Activated naive CD8-positive, alpha-beta T cell treated with anti-CD3 and anti-CD28 coated beads for 36 hours (primary cell): ENCODE measurements at places on chromosomes 11 and 22. TPM values are rescaled to one million over a fixed set of nuclear protein-coding genes. Genes with fewer than 3 reads are reported as not detected.
A peak's percentile ranks its signal among the peaks of the same experiment; 100 is the strongest.

DNA sequence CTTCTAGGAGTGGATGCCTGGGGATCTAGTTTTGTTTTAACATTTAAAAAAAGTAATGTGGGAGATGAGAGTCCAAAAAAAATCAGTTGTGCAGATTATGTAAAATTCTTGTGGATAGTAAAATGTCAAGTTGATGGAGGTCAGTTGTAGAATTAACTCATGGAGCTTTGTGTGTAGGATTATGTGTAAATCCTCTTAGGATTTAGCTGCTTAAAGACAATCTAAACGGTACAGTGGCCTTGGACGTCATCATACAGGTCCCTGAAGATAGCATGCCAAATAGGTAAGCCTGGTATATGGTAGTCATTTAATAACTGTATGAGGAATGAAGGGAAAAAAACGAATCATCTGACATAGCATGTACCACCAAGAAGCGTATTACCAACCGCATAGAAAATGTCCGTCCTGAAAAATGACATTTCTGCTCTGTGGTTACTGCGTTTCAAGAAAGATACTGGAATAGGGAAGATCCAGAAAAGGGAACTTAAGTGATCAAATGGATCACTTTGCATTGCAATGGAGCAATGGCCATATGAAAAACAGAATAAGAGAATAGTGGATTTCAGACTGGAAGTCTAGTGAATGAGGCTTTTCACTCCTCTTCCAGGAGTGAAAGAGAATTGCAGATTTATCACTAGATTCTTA lies 61.3 kb downstream of the BCL2L13 start:
- H3K4me3 ChIP-seq, result no peak overlapping the region
- H3K27ac ChIP-seq, result no peak overlapping the region
- no peak for DNase-seq
- H3K4me1 ChIP-seq, result peaks cover 7% of the 10 kb centered on the region
- peaks cover 8% of the 10 kb centered on the region for H3K36me3 ChIP-seq

Gene PRG3
- not detected for total RNA-seq

Gene FUT4
- 6.2 TPM for total RNA-seq

Gene ZNF408
- 15.1 TPM for total RNA-seq

- H3K4me3 ChIP-seq, result peak overlapping the region; percentile 76
- no peak overlapping the region for H3K27ac ChIP-seq
- H3K27me3 ChIP-seq, result peaks cover 56% of the 10 kb centered on the region
- peak; percentile 35 for DNase-seq
- H3K4me1 ChIP-seq, result peaks cover 12% of the 10 kb centered on the region
Observed at GRCh38 chr11:128905345-128906184, 14.4 kb downstream of the KCNJ5 start.

GRCh38 chr11:45225961-45226871 lies 59.9 kb downstream of the SYT13 start:
- H3K4me3 ChIP-seq, result no peak overlapping the region
- no peaks in the 10 kb centered on the region for H3K27me3 ChIP-seq

Gene MIAT
- 5.9 TPM for total RNA-seq

Gene FAM180B
- not detected for total RNA-seq

Gene VSIG10L2
- total RNA-seq, result not detected

GRCh38 chr11:123707606-123708205 lies 33.8 kb downstream of the ZNF202 start:
- H3K27me3 ChIP-seq, result peaks cover 4% of the 10 kb centered on the region
- peak; percentile 50 for DNase-seq
- H3K27ac ChIP-seq, result no peak overlapping the region
- no peaks in the 10 kb centered on the region for H3K36me3 ChIP-seq
- H3K4me1 ChIP-seq, result peaks cover 2% of the 10 kb centered on the region
- no peak overlapping the region for H3K4me3 ChIP-seq

DNA sequence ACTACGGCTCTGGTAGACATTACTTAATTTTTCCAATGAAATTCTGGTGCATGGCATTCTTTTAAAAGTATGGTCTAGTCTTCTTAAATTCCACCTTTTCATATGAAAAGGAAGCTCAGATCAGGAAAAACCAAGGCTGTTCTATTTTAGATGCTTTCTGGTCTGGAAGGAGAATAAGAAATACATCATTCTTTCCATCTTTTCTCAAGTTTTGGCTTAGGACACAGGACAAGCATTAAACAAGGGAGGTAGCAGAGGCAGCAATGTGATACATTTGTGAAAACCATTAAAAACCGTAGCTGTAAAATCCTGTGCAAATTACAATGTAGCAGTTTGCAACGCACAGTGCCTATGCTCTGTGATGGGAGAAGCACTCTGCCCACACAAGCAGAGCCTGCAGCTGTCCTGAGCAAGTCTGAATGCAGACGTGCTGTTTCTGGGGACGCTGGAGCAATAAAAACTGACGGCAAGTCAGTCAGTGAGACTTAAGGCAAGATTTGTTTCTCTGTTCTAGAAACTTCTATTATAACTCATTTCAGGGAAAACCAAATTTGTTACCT lies 23.7 kb downstream of the NAP1L4 start:
- no peak overlapping the region for H3K4me3 ChIP-seq
- no peak overlapping the region for H3K27ac ChIP-seq
- H3K36me3 ChIP-seq, result peaks cover 49% of the 10 kb centered on the region

Gene SOX10
- not detected for total RNA-seq

Gene SLC5A12
- total RNA-seq, result not detected

Gene MS4A4A
- not detected for total RNA-seq

Gene YAP1
- total RNA-seq, result 0.04 TPM

- H3K36me3 ChIP-seq, result no peaks in the 10 kb centered on the region
- no peaks in the 10 kb centered on the region for H3K4me1 ChIP-seq
- no peak overlapping the region for H3K27ac ChIP-seq
- no peak overlapping the region for H3K4me3 ChIP-seq
- DNase-seq, result no peak
- peaks cover 11% of the 10 kb centered on the region for H3K27me3 ChIP-seq
Observed at GRCh38 chr22:48254311-48254873, 1491.9 kb downstream of the TBC1D22A start.

DNA sequence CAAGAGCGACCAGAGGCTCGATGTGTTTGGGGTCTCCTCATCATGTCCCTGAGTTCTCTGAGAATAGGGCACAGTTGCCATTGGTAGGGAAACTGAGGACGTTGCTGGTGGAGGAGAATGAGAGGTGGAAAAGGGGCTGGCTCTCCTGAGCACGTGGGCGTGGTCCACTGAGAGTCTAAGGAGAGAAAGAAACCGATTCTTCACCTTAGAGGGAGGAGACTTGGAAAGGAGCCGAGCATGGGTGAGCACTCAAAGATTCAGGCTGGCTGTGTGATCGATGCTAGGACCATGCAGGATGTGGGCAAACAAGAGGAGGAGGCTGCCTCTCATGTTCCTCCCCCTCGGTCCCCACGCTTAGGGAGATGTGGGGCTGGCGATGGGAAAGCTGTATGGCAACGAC lies 19.8 kb upstream of the TLCD5 start:
- H3K27me3 ChIP-seq, result peaks cover 16% of the 10 kb centered on the region
- DNase-seq, result no peak
- H3K4me3 ChIP-seq, result no peak overlapping the region
- H3K4me1 ChIP-seq, result no peaks in the 10 kb centered on the region
- no peak overlapping the region for H3K27ac ChIP-seq

DNA sequence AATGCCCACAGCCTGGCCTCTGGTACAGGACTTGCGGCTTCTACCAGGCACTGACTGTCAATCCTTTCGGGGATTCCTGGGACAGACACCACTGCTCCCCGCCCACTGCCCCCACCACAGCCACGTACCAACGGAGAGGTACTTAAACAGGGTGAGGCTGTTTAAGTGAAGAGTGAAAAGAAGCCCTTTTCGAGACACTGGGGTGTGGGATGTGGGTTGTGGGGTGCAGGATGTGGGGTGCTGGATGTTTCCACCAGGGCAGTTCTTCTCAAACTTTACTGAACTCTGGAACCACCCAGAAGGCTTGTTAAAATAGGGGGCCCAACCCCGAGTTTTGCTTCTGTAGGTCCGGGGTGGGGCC lies 34.2 kb upstream of the PRR5 start:
- peaks cover 52% of the 10 kb centered on the region for H3K4me1 ChIP-seq
- H3K27me3 ChIP-seq, result no peaks in the 10 kb centered on the region
- H3K36me3 ChIP-seq, result no peaks in the 10 kb centered on the region
- DNase-seq, result peak; percentile 62
- peak overlapping the region; percentile 32 for H3K27ac ChIP-seq
